ENCODE measurements at places on chromosomes 5 and 9.

DNA sequence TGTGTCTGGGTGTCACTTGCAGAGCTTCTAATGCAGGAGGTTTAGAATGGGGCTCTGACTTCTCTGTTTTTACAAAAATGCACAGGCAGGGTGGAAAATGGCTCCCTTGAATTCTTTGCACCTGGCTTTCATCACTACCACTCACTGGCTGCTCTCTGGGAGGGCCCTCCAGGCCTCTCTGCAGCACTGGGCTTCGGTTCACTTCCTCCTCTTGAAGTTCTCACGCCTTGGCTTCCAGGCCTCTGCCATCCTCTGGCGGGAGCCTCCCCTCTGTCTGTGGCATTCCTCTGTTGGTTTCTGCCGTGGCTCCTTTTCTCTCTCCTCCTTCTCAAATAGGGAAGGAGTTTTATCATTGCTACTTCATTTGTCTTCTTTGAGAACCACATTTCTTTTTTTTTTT lies 2.8 kb upstream of the PRLR start:
- no peak for DNase-seq

- no peak for DNase-seq
Measured at GRCh38 chr5:61866930-61867329, 439.1 kb upstream of the KIF2A start.

- DNase-seq: no peak
Measured at GRCh38 chr9:19577411-19577810, 168.6 kb downstream of the ACER2 start.

DNA sequence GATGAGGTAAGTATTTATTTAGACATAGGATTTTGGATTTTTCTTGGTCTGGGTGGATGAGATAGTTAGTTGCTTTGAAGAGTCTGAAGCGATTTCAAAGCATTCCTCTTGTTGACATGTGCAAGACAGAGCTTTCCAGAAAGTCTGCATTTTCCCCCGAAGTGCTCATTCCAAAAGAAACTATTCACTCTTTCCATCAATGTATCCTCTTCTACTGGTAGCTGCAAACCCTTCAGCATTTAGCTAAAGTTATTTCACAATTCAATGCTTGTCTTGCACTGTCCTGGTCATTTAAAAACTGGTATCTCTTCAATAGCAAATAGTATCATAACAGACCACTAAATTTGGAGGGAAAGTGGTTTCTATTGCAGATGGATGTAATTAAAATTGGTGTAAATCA lies 13.0 kb downstream of the NREP start:
- no peak for DNase-seq

DNA sequence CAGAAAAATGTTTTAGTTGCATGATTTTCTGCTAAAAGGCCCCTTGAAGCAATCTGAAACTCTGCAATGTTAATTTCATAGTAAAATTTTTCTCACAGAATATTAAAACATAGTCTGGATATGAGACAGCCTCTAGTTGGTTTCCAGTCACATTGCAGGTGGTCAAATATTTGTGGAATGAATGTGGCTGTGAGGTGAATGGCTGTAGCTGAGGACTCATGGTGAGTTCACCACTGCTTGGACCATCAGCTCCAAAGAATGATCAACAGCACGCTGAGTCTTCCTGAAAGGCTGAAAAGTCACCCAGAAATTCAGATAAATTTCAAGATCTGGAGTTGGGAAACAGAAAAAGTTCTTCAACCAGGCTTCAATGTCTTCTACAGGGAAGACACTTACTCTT lies 79.8 kb downstream of the MAT2B start:
- DNase-seq: no peak

DNA sequence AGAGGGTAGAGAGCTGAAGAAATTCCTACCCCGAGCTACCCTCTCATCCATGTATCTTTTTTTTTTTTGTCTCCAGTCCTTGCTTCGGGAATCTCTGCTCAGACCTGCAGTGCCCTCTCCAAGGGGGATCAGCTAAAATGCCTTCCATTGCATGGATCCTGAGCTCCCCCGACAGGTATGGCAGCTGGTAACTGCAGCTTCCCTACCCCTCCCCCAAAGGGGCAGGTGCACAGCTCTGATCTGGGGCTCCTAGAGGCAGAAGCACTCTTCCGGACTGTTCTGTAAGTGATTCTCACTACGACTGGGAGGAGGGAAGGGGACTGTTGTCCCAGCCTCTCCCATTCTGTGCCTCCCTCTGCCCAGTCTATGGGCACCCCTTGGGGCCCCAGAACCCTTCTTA lies 169.6 kb downstream of the MELK start:
- no peak for DNase-seq

- no peak for DNase-seq
Measured at GRCh38 chr9:71036501-71036900, 84.9 kb downstream of the TRPM3 start.

DNA sequence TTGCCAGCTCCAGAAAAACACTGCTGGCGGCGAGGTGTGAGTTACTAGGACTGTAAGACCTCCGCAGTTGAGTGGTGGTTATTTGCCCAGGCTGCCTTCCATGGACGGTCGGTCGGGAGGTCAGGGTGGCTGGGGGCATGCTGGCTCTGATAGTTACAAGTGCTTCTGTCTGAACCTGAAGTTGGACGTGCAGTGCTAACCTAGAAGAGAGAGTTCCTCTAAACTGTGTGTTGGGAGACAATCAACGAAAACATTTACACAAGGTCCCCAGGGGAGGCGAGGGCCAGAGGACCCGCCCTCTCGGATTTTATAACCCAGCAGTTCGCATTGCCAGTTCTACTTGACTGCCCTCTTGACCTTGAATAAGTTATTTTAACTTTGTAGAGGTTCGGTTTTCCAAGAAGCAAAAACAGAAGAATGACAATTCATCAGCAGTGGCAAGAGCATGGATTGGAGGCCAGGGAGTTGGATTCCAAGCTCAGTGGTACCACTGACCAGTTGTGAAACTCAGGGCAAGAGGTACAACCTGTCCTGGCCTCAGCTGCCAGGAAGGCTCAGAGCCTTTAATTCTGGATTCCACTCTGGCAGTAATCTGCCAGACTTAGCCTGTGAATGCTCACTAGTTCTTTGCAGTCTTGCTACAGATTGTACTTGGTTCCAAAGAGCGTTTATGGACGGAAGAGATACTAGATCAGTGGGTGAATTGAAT lies 28.7 kb upstream of the PDE8B start:
- DNase-seq: no peak

DNA sequence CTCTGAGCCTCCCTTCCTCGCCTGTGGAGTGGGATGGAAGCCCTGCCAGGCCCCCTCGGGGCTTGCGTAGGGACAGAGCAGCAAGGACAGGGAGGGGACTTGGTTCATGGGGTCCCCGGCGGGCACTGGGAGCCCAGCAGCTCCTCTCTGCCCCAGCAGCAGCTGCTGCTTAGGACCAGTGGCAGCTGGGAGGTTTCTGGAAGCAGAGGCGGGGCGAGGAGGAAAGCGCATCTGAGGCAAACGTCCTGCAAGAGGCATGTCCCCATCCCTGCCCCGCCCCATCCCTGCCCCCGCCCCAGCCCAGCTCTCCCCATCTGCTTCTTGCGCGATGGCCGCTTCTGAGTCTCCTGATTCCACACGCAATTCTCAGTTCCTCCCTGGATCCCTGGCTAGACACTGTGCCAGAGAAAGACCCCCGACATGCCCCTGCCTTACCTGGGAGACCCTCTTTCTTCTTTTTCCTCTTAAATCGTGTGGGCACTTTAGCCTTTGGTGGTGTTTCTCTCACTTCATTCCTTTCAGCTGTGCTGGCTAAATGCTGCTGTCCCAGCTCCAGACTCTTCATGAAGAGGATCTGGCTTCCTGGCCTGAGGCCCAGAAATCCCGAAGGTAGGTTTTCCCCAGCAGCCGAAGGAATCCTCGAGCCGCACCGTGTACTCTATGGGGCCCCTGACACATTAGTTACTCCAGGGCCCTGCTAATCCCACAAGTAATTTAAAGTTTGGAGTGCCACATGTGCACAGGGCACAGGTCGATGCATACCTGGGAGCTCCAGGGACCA lies 4.4 kb upstream of the OR2S2 start:
- DNase-seq: no peak

DNA sequence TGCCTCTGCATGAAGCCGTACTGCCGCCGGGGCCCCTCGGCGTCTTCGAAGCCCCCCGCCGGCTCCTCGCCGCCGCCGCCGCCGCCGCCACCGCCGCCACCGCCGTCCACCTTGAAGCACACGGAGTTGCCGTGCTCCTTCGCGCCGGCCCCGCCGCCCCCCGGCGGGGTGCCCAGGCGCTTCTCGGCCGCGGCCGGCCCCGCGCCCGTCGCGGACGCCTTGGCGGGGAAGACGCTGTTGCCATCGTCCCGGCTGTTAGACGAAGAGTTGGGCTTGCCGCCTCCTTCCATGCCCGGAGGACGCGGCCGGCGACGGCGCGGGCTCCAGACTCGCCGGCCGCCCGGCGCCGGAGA lies 400 bp downstream of the HCN1 start:
- no peak for DNase-seq

DNA sequence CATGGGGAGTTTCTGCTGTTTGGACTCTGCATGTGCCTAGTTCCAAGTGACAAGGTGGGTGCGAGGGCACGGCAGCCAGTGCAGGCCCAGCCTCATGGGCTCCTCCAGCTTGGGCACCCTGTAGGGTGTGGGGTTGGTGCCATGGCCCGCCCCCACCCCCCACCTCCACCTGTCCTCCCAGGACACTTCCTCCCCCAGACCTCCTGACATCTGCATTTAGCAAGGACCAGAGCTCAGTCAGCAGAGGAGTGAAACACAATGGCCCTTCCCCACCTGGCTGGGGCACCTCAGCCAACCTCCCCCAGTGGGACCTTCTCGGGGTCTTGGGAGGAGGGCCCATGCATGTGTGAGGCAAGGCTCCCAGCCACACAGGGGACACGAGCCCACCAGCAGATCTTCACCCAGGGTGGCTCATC lies 1.9 kb upstream of the NKD2 start:
- DNase-seq: no peak

DNA sequence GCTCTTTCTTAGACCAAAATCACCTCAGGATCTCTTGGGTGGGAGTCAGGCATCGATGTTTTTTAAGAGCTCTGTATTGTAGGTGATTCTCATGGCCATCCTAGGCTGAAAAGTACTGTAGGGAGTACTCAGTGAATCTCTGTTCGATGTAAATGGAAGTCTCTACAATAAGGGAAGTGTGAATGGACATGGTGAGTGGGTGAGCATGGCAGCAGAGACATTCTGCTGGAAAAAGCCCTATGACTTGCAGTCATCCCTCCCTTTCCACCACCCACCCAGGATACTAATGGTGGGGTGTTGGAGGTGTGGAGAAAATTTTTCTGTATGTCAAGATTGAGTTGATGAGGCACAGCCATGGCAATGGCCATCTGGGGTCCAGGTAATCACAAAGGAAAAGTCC lies 30.9 kb downstream of the ZNF366 start:
- DNase-seq: no peak

GRCh38 chr9:92426501-92427145 lies 2.4 kb upstream of the OMD start:
- DNase-seq: no peak

DNA sequence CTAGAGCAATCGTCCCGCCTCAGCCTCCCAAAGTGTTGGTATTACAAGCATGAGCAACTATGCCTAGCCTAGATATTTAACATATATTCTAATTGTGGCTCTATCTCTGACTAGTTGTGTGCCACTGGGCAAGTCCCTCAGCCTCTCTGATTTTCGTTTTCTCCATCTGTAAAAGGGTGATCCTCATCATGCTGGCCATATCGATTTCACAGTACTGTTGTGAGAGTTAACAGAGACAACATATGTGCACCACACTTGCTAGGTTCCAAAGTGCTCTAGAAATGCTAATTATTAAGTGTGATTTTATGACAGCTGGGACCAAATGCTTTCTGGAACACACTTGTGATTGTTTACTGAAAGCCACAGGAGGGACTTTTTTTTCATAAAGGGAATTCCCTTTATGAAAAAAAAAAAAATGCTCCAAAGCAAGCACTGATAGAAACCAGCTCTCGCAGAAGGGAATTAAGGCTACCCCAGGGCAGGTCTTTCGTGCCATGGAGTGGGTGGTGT lies 78.5 kb upstream of the EPB41L4B start:
- no peak for DNase-seq

DNA sequence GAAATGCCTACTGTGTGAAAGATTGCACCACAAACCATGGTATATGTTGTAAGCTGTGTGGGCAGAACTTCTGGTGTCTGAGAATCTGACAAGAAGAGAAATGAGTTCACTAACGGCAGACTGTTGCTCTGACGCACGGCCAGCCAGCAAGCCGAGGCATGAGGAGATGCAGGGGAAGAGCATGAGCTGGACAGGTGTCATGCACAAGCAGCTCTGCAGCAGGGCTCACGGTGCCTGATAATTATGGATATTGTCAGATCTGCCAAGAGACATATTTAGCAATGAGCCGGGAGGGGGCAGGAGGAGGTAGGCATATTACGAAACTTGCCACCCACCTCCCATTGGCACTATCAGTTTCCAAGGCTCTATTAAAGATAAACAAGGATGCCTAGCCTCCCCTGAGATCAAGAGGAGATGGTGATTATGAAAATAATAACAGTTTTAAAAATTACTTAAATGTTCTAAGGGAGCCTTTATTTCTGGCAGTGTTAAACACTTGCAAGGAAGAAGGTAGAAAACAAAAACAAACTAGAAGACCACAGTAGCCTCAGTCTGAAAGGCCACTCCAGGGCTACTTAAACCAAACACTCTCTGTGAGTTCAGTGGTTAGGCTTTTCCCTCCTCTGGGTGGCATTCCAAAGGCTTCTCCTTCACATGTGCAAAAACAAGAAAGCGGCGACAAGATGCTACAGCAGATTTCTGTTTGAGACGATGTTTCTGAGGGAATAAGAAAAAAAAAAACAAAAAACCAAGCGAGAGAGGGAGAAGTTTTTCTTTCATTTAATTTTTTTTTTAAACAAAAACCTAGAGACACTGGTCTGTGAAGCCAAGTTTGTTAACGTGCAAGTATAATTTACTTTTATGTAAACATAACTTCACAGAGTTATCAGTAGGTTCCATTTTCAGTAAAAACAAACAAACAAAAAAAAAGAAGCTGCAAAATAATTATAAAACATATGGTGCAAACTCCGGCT lies 339.5 kb downstream of the BNC2 start:
- DNase-seq: no peak

GRCh38 chr5:643811-644271 lies 31.7 kb downstream of the CEP72 start:
- no peak for DNase-seq

- no peak for DNase-seq
Measured at GRCh38 chr5:1476181-1476966, 31.1 kb upstream of the SLC6A3 start.

DNA sequence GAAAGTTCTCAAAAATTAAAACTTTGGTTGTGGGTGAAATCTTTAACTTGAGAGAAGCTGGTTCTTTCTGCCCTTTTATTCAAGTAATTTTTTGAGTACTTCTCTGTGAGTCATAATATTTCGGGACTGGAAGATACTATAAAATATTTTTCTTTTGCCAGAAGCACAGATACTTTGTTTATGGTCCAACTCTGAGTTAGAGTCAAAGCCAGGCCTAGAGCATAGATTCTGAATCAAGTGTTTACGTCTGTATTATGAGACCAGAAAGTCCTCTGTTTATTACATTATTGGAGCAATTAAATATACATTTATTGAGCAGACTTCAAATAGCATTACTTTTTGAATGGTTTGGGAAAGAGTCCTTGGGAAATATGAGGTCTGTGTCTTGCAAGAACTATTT lies 187.9 kb downstream of the FER start:
- DNase-seq: no peak

All from activated T-helper 2 cell treated with anti-CD3 and anti-CD28 coated beads, Interferon-gamma antibody, Interleukin-2, Interleukin-4, amounts not matched to agents 10 μg/mL and 5 μg/mL and 100 μg/mL, durations not matched to agents 14 hours and 24 hours and 36 hours (primary cell).